Cardiac septum (tissue), 1 donor: ENCODE measurements at places on chromosomes 2 and 18. TPM values are rescaled to one million over a fixed set of nuclear protein-coding genes. Genes with fewer than 3 reads are reported as not detected.

SERPINB2 gene
- not detected for total RNA-seq

FEV gene
- total RNA-seq: not detected

RPL37A gene
- 1,531 TPM for total RNA-seq

ILKAP gene
- total RNA-seq: 29.5 TPM

STPG4 gene
- not detected for total RNA-seq

DSG2 gene
- 34.4 TPM for total RNA-seq

GRCh38 chr2:174117951-174118930 is 130.1 kb downstream of the OLA1 start:
- no peak for DNase-seq

- DNase-seq: no peak
These were observed 2.1 kb downstream of the NABP1 start for GRCh38 chr2:191679818-191680600.

DNA sequence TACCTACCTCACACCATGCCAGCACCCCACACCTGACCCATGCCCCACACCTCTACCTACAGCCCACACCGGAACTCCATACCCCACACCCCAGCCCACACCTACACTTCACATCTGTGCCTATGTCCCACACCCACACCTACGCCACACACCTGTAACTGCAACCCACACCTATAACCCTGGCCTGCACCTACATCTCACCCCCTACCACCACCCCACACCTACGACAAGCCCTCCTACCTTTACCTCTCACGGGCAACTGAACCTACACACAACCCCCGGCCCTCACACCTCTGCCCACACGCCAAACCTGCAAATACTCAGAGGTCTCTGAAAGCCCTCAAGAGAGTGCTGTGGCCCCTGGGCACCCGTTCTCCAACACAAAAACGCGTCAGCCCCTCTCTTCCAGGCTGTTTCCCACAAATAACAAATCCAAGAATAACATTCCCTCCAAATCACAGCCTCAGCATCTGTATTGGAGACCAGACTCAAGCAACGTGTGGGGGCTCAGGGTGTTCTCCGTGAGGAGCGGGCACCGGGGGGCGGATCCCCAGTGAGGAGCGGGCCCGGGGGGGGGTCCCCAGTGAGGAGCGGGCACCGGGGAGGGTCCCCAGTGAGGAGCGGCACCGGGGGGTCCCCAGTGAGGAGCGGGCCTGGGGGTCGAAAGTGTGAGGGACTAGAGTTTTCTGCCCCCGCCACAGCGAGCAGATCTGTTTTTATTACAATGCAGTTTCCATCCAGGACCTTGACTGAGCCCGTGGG is 33.4 kb downstream of the SLC66A2 start:
- peak; percentile 53 for DNase-seq

DNA sequence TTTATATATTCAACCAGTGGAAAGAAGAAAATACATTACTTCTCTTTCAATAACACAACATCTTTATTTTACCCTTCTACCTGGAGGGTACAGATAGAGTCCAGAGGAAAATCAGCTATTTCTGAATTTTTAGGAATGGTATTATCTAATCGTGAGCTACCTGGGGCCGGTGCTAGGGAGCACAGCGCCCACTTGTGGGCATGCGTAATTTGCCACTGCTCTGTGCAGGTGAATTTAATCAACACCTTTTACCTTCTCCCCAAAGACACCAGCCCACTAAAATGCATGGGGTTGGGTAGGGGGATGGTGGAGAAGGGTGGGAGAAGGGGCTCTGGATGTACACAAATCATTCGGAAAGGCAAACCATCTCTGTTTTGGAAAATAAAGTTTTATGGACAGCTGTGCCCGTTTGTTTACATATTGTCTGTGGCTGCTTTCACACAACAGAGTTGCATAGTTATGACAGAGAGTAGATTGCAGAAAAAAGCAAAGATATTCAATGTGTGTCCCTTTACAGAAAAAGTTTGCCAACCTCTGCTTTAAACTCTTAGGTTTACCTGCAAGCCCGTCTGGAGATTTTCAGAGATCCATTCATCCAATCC is 51.5 kb upstream of the DCC start:
- DNase-seq: no peak

- DNase-seq: no peak
These were observed 18.1 kb downstream of the ZNF516 start for GRCh38 chr18:76476665-76477561.

DNA sequence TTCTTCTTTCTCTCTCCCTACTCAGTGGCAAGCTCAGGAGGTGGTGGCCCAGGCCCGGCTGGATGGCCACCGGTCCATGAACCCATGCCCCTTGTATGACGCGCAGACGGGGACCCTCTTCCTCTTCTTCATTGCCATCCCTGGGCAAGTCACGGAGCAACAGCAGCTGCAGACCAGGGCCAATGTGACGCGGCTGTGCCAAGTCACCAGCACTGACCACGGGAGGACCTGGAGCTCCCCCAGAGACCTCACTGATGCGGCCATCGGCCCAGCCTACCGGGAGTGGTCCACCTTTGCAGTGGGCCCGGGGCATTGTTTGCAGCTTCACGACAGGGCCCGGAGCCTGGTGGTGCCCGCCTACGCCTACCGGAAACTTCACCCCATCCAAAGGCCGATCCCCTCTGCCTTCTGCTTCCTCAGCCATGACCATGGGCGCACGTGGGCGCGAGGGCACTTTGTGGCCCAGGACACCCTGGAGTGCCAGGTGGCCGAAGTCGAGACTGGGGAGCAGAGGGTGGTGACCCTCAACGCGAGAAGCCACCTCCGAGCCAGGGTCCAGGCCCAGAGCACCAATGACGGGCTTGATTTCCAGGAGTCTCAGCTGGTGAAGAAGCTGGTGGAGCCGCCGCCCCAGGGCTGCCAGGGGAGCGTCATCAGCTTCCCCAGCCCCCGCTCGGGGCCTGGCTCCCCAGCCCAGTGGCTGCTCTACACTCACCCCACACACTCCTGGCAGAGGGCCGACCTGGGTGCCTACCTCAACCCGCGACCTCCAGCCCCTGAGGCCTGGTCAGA is 1.8 kb downstream of the NEU2 start:
- no peak for DNase-seq

GRCh38 chr18:62865498-62865897 is 150.2 kb downstream of the PHLPP1 start:
- no peak for DNase-seq

DNA sequence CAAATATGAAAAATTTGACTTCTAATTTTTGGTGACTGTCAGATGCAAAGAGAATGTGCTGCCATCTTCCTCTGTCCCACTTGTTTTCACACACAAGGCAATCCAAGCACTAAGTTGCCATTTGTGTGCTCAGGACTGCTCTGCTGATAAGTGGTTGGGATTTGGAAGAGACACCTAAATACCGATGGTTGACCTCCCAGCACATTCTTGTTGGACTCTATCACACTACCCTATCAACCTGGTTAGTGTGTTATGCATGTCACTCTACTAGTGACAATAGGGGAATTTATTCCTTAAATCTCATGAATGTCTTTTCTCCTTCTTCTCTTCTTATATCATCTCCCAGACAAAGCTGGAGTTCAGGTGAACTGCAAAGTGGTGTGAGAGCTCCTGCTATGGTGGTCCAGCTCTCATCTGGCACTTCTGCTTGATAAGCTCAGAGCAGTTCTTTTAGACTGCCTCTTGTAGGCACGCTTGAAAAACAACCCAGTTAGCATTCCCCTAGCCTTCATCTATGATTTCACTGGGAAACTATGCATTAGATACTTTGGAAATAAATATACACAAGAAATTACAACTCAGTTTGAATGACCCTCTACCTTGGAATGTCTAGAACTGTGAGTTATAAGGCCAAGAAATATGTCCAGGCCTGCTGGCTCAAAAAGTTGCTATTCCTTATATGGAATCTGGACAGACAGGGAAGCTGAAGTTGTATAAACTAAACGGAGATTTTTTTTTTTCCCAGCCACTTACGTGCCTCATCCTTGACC is 404.8 kb downstream of the MEIS1 start:
- no peak for DNase-seq

- DNase-seq: no peak
These were observed 25.9 kb downstream of the TMSB10 start for GRCh38 chr2:84931384-84931821.

GRCh38 chr2:96528006-96528699 is 8.4 kb upstream of the ARID5A start:
- DNase-seq: peak; percentile 84

GRCh38 chr18:32299484-32299883 is 109.6 kb downstream of the MEP1B start:
- DNase-seq: no peak

DNA sequence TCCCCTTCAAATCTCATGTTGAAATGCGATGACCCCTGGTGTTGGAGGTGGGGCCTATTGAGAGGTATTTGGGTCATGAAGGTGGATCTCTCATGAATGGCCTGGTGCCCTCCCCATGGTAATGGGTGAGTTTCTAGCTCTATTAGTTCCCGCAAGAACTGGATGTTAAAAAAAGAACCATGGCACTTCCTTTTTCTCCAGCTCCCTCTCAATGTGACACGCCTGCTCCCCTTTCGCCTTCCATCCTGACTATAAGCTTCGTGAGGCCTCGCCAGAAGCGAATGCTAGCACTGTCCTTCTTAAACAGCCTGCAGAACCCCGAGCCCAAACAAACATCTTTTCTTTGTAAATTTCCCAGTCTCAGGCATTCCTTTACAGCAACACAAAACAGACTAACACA is 303.2 kb upstream of the REV1 start:
- DNase-seq: no peak

DNA sequence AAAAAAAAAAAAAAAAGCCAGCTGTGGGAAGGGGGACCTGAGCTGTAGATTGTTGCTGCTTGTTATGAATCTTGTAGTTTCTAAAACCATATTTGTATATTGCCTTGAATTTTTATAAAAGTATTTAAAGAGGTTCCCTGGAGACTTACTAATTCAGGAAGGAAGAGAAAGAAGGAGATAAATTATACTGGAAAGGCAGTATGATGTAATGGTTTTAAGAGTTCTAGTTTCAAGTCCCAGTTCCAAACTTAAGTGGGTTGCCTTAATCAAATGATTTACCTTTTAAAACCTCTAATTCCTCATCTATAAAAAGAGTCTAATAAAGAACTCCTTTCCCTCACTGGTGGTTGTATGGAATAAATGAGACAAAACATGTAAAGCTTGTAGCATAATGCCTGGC is 62.2 kb downstream of the PTRHD1 start:
- DNase-seq: no peak

GRCh38 chr2:202030691-202031090 is 3.0 kb upstream of the FZD7 start:
- DNase-seq: no peak

- DNase-seq: no peak
These were observed 115.3 kb upstream of the SLC35G4 start for GRCh38 chr18:11494107-11494506.

DNA sequence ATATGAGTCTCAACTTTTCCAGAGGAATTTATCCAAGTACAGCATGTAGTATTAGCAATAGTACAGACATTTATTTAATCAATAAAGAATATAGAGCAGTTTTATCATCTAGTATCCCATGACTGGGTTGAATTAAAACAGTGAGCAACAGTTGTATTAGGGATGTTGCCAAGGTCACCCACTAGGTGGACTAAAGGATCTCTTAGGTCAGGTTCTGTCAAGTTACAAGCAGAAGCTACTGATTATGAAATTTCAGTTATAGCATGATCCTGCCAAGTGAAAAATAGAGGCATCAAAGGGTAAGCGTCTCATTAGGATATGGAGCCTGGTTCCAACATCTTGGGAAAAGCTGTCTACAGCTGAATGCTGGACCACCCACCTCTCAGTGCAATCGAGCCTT is 52.1 kb upstream of the LAPTM4A start:
- DNase-seq: no peak

GRCh38 chr2:158192515-158193443 is 91.1 kb downstream of the UPP2 start:
- DNase-seq: no peak

DNA sequence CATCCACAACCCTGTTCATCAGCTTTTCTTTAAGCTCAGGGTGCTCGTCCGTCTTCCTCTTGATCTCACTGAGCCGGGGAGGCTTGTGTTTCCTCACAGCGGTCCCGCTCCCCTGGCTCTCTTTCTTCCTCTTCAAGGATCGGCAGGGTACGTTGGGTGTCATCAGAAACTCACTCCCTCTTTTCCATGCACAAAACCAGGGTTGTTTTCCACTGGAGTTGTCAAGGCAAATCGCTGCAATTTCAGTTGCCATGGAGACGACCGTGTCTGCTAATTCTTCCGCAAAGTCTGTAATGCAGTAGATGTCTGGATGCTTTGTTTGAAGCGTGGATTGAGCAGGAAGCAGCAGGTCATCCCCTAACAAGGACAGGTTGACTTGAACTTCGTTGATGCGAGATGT is 146.4 kb downstream of the DAW1 start:
- no peak for DNase-seq

DNA sequence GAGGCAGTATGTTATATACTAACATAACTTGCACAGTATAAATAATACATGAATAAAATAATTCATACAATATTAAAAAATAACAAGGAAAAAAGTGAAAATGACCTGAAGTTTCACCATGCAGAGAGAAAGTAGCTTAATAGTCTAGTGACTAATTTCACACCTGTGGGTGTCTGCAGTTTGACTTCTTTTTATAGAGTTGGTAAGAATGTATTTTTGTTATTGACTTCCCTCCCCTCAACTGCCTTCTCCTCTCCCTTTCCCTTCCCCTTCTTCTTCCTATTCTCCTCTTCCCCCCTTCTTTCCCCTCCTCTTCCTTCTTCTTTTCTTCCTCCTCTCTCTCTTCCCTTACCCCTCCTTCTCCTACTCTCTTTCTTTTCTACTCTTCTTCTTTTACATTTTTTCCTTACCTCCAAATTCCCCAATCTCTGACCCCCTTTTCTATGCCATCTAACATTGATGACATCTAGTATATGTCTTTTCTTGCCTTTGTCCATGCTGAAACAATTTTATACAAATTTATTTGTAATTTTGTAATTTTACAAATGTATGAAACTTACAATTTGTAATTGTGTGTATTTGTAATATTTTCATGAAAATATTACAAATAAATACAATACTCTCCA is 3.1 kb downstream of the DNAH6 start:
- DNase-seq: no peak

- DNase-seq: no peak
These were observed 886 bp downstream of the PRKCE start for GRCh38 chr2:45652090-45653031.

DNA sequence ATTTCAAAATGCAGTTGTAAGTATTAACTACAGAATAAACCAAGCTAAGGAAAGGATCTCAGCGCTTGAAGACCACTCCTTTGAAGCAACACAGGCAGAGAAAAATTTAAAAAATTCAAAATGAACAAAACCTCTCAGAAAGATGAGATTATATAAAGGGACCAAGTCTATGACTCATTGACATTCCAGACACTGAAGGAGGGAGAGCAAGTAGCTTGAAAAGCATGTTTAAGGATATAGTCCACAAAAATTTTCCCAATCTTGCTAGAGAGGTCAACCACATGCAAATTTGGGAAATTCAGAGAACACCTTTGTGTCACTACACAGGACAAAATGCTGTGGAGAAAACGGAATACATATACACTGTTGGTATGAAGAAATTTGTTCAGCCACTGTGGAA is 112.6 kb upstream of the MC4R start:
- DNase-seq: no peak

- no peak for DNase-seq
These were observed 42.0 kb downstream of the COL5A2 start for GRCh38 chr2:189137519-189137918.

- no peak for DNase-seq
These were observed 1936.8 kb upstream of the PIK3C3 start for GRCh38 chr18:40018266-40018665.

- DNase-seq: no peak
These were observed 60.3 kb upstream of the RPL31 start for GRCh38 chr2:100941646-100942240.

- DNase-seq: peak; percentile 54
These were observed 254.8 kb downstream of the CYP26B1 start for GRCh38 chr2:71892896-71893295.

- DNase-seq: no peak
These were observed 308.2 kb downstream of the PIEZO2 start for GRCh38 chr18:10841203-10841602.
